ENCODE measurements at places on chromosomes 11 and 22.
A peak's percentile ranks its signal among the peaks of the same experiment; 100 is the strongest.

GRCh38 chr11:13208921-13209320 is 68.7 kb upstream of the BMAL1 start:
- DNase-seq: no peak

DNA sequence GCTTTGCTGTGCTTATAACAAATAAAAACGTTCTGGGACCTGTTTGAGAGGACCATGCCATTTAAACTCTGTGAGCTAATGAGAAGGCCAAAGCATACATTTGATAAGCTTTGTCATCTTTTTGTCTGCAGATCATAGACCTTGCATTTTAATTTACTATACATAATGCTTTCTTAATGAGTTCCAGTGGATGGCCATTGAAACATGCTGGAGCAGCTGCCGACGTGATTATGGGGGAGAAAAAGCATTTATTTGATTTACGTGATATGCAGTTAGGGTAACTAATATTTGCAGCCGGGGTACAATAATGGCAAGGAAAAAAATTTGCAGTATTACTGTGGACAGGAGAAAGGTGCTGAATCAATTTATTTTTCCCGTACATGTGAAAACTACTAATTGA is 240.2 kb downstream of the FAT3 start:
- DNase-seq: no peak

GRCh38 chr11:129652835-129653234 is 162.8 kb upstream of the TMEM45B start:
- DNase-seq: no peak

- no peak for DNase-seq
Measured at GRCh38 chr11:69130654-69131053, 25.1 kb upstream of the SMIM38 start.

GRCh38 chr22:29879753-29880152 is 3.2 kb upstream of the MTMR3 start:
- no peak for DNase-seq

GRCh38 chr11:7252683-7253213 is 1.0 kb downstream of the SYT9 start:
- no peak for DNase-seq

DNA sequence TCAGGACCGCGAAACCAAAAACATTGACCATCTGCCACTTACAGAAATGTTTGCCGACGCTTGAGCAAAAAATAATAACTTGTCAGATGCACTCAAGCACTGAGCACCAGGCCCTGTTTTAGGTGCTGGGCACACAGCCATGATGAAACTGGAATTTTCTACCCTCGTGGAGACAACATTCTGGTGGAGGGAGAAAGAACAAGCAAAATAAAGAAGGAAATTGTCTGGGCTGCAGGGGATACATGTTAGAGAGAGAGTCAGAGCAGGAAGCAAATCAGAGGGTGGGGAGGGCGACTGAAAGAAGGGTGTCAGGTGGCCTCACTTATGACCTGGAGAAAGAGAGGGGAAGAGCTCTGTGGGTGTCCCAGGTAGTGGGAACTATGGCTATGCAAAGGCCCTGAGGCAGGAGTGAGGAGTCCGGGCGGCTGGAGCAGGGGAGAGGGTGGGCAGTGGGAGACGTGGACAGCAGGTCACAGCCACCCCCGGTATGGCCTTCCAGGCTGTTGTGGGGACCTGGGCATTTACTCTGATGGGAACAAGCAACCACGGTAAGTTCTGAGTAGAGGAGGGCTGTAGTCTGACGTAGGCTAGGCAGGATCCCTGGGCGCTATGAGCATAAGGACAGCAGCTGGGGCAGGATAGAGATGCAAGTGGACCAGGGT is 78.8 kb downstream of the MYEOV start:
- DNase-seq: no peak

GRCh38 chr11:104837969-104838639 is 60.2 kb downstream of the CASP12 start:
- DNase-seq: no peak

- DNase-seq: no peak
Measured at GRCh38 chr11:112538534-112539280, 278.0 kb upstream of the PLET1 start.

DNA sequence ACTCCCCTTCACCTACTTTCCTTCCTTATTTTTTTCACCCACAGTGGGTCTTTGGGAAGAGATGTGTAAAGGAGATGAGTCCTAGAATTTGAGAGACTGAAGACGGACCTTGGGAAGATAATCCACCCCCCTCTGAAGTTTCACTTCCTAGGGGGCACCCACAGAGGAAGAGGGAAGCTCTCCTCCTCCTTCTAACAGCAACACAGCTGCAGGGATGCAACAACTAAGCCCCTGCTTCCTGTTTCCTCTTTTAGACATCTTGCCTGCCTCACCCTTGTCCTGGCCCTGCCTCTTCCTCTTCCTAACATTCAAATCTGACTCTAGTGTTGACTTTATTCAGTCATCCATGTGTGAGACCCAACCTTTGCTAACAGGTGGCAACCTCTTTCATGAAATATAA is 424.6 kb downstream of the BUD13 start:
- no peak for DNase-seq

GRCh38 chr22:48198489-48199459 is 1436.3 kb downstream of the TBC1D22A start:
- DNase-seq: no peak

DNA sequence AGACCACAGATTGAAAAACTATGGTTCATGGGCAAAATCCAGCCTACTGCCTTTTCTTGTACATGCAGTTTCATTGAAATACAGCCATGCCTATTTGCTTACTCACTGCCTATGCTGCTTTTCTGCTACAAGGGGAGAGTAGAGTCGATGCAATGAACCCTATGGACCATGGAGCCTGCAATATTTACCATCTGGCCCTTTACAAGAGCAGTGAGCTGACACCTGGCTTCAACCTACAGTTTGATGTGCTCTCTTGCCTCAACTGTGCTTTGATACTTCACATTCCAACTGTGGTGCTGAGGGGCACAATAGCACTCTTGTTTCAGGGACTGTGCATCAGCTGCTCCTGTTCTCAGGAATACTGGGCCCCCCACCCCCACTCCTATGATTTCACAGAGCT is 239.5 kb upstream of the SORL1-AS1 start:
- no peak for DNase-seq

- DNase-seq: no peak
Measured at GRCh38 chr11:57287884-57288283, 36.9 kb downstream of the TNKS1BP1 start.

DNA sequence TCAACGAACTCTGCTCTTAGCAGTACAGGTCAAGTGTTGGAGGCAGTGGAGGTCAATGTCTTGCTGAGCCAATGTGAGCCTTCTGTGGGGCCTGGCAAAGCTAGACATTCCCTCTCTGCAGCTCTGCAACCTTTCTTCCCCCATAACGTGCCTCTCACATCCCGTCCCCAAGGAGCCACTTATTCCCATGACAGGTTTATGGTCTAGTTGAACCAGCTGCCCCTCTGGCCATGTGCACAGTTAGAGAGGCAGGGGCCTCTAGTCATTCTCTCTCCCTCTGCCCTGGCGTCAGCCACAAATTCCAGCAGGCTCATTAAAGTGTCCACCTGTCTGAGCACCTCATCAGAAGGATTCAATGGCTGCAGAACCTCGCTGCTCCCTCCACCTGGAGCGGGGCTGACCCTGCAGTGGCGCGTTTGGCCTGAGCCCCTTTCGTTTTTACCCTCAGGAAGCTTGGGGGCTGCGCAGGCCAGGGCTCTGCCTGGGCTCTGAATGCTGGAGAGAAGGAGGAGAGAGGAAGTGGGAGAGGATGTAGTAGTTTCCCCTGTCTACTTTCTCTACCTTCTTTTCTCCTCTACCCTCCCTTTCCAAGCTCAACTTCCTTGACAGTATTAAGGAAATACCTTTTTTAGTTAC is 302.1 kb upstream of the B3GAT1 start:
- no peak for DNase-seq

DNA sequence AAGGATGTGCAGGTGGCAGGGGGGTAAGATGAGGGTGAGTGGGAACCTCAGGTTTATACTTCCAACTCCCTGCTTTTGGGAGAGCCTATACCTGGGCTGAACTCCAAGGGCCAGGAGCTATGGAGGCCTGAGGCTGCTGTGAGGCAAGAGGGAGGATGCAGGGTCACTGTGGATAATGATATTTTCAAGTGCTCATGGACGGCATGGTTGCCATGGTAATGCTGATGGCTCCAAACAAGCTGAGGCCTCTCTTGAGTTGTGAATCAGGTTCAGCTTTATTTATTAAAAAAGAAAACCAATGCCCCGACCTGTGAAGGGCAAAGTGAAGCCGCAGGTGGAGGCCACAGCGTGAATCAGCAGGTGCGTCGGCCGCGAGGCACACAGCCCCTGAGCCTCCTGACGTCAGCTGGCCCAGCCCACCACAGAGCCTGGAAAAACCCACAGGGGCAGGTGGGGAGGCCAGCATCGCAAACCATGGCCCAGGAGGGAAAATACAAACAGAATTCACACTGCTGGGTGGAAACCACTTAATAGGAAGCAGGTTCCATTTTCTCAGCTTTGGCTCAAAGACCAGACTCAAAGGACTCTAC is 17.4 kb upstream of the CREB3L1 start:
- no peak for DNase-seq

GRCh38 chr11:117070016-117070415 is 28.2 kb downstream of the SIK3 start:
- DNase-seq: no peak

GRCh38 chr11:100581318-100581717 is 105.8 kb upstream of the ARHGAP42 start:
- no peak for DNase-seq

- DNase-seq: no peak
Measured at GRCh38 chr11:134229126-134229790, 4.8 kb downstream of the VPS26B start.

GRCh38 chr11:71452199-71453036 is 585 bp upstream of the NADSYN1 start:
- peak; percentile 74 for DNase-seq

- no peak for DNase-seq
Measured at GRCh38 chr22:43228330-43228729, 41.4 kb upstream of the TTLL12 start.

DNA sequence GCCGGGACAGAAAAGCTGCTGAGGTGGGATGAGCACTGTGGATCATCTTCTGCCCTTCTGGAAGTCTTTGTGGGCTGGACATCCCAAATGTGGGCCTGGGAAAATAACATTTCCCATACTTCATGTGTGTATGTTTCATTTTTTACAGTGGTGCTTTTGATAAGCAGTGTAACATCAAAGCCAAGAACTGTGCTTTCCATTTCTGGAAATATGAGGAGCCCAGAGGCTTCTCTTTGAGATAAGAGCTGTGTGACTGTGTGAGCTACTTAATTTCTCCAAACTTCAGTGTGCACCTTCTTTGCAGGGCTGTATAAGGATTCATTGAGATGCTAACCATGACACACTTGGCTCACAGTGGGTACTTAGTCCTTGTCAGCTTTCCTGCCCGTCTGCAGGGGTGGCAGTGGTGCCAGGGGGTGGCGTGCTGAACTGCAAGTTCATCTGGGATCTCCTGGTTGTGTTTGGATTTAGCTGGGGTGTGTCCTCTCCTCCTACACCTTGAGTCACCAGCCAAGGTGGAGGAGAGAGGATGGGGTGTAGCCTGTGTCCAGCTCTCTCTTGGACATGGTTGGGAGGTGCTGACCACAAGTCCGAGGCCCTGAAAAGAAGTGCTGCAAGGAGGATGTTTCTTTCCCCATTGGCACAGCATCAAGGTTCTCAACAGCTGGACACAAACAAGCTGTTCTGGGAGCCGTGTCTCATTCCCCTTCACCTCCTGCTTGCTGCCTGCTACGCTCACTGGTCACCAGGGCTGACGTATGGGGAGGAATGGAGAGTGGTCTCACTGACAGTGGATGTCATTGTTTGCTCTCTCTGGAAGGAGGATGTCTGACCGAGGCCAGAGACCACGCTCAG is 139.4 kb downstream of the TEAD1 start:
- DNase-seq: no peak

DNA sequence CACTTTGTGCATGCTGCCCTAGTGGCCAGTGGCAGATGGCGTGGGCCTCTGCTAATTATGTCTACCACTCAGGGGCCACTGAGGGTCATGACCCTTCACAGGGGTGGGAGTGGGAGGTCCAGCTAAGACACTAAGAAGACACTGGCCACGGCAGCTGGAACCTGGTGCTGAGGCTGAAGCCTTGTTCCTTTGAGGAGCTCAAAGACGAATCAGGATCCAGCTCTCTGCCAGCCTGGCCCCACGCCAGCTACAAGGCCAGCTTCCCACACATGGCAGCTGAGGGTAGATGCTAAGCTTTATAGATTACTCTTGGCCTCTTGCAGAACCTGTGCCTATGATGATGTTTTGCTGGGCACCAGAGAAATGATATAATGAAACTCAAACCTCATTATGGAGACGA is 226.3 kb downstream of the DSCAML1 start:
- DNase-seq: no peak

GRCh38 chr22:30202531-30203006 is 44.0 kb downstream of the LIF start:
- no peak for DNase-seq

DNA sequence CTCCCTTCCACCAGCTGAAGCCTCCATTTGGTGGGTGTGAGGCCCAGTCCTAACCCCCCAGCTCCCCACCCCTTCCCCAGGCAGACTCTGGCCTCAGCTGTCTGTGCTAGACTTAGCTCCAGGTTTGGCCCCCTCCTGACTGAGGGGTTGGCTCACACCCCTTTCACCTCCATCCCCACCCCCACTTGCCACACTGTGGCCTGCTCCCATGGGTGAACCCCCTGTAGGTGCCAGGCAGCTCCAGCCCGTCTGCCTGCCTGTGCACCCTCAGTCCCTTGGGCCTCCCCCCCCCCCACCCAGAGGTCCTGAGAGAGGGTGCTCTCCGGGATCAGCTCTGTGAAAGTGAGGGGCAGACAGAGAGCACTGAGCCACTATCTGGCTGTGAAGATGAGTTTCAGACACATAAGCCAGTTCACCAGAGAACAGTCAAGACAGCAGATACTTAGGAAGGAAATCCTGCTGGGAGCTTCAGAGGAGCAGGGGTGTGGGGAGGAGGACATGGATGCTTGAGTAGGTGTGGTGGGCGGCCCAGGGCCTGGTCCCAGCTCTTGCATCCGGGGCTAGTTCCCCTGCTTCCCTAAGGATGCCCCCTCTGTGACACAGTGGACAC is 36.2 kb downstream of the PPM1F start:
- no peak for DNase-seq

GRCh38 chr22:48267681-48268080 is 1505.2 kb downstream of the TBC1D22A start:
- DNase-seq: no peak

GRCh38 chr22:49588739-49589138 is 238.9 kb downstream of the BRD1 start:
- no peak for DNase-seq

GRCh38 chr11:101577461-101577860 is 6.3 kb downstream of the TRPC6 start:
- no peak for DNase-seq

DNA sequence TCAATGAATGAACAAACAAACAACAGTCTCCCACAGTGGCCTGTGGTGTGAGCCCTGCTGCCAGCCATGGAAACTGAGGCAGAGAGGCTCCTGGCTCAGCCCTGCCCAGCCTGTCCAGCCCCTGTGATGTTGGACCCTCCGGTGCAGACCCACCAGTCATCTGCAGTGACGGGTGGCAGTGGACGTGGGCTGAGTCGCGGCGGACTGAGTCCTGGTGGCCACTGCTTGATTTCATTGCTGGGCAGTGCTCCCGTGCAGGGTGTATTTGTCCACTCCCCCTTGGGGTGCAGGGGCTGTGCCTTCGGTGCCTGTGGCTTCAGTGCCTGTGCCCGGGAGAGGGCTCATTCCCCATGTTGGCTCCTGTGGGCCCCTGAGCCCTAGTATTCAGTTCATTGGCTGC is 31.9 kb upstream of the MUC5AC start:
- DNase-seq: no peak

- no peak for DNase-seq
Measured at GRCh38 chr11:32913445-32913844, 20.8 kb downstream of the QSER1 start.

Measured in KG1 (cell line).